ENCODE measurements at places on chromosomes 6 and 20.

- no peak for DNase-seq
Observed at GRCh38 chr20:18372296-18372695, 84.0 kb downstream of the ZNF133 start.

- DNase-seq = no peak
Observed at GRCh38 chr6:27669624-27670301, 196.9 kb upstream of the ZNF184 start.

DNA sequence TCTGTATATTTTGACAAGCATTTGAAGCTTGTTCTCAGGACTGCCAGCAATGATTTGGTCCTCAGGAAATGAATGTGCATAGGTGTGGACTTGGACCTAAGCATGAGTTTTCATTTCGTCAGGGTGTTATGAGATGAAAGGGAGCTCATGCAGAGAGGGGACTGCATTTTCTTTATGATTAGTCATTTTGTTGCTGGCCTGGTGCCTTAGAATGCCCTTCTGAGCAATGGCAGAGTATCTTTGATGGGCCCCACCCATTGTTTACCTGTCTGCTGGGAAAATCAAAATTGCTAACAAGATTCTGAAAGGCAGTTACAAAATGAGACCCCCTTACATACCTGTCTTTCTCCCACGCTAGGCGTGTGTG is 51.5 kb upstream of the MTHFD1L start:
- DNase-seq = no peak

DNA sequence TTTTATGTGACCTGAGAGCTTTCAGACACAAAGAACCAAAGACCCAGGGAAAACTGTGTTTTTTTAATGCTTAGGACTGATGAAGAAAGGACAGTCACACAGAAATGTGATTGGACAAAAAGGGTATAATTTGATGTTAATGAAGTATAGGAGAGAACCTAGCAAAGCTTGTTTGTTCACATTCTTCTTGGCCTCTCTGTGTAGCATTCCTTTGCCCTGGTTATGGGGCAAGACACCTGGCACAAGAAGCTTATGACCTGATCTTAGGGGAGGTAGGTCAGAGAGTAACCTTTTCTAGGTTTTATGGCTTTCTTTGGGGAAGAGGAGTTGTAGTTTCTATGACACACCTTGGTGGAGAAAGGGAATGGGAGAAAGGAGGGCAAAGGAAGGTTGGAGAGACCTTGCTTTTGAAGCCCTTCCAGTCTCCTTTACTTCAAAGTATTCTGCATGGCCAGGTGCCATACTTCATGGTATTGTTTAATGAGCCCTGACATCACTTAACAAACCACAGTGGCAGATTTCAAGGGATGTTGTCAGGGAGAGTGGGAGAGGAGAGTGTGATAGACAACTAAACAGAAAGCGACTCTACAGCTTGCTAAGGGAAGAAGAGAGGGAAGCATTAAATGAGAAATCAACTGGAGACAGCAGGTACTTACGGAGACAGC is 701.8 kb upstream of the FLRT3 start:
- no peak for DNase-seq

GRCh38 chr20:49785149-49785851 is 27.3 kb upstream of the SLC9A8 start:
- DNase-seq = no peak

DNA sequence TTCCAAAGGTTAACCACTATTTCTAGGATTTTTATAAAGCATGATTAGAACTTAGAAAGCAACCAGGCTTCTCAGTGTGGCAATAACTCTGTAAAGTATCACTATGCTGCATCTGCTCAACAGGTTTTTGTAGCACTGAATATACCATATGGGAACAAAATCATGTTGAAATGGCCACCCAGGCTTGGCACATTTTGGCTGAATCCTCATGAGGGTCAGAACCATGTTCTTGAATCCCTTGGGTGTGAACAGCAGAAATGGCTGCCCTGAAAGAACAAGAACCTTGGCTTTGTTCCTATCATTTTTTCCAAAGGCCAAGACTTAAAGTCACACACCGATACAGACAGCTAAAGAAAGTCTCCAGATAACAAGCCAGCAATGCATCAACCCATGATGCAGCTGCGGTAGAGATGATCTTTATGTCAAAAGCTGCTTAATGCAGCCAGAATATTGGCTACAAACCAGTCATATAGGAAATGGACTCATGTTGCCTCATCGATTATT is 283.0 kb upstream of the NOX3 start:
- DNase-seq = no peak
